ENCODE measurements at places on chromosomes 1 and 21.
A peak's percentile ranks its signal among the peaks of the same experiment; 100 is the strongest.

GRCh38 chr1:182833271-182833670 lies 5.9 kb upstream of the DHX9 start:
- DNase-seq, result no peak

- no peak for DNase-seq
These were observed 5.5 kb downstream of the RER1 start for GRCh38 chr1:2397007-2397679.

DNA sequence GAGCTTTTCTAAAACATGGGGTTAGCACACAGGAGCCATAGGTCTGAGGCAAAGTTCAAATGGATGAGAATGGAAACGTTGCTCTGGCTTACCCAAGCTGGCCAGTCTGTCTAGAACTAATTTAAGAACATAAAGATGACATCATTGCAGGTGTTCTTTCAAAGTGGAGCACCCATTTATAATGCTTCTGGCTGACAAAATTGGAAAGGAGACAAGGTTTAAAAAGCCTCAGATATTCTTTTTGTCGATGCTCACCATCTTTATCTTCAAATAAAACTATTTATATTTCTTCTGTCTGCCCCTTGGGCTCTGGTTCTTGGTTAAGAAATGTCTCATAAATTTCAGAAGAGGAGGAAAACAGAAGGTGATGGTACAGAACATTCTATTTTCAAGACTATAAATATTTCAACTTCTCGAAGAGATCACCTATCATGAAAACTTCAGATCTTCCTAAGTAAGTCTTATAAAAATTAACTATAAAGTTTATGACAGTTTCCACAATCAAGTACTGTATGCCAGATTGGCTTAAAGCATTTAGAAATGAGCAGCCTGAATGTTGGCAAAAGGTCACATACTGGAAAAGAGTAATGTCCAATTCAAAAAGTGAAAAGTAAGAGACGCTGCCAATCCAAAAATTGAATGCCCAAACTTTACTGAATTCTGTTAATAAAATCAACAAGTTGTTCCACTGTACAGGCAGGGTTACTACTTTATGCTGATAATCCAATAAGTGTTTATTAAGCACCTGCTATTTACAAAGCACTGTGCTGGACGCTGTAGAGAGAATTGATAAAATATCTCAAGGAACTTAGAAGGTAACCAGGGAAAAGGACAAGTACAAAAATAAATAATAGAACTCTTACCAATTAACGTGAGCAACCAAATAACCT lies 92.0 kb downstream of the ETS2 start:
- DNase-seq, result peak; percentile 59

GRCh38 chr1:159957824-159958268 lies 3.8 kb upstream of the SLAMF9 start:
- no peak for DNase-seq

- no peak for DNase-seq
These were observed 55.6 kb downstream of the PEX14 start for GRCh38 chr1:10530281-10530740.

DNA sequence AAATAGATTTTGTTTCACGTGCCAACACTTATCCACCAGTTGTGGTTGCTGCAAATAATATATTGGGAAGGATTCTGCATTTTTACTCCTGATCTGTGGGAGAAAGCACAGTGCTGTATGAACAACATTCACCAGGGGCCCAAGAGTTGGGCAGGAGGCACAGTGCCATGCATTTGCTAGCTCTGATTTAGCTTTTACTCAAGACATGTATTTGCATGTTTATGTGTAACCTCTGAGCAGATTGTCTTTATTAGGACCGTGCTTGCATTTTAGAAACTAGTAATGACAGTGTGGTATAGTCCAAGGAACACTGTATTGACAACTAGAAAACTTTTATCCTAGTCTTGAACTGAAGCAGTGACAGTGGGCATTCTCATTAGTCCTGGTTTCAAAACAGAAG lies 133.9 kb upstream of the B3GALT2 start:
- no peak for DNase-seq

DNA sequence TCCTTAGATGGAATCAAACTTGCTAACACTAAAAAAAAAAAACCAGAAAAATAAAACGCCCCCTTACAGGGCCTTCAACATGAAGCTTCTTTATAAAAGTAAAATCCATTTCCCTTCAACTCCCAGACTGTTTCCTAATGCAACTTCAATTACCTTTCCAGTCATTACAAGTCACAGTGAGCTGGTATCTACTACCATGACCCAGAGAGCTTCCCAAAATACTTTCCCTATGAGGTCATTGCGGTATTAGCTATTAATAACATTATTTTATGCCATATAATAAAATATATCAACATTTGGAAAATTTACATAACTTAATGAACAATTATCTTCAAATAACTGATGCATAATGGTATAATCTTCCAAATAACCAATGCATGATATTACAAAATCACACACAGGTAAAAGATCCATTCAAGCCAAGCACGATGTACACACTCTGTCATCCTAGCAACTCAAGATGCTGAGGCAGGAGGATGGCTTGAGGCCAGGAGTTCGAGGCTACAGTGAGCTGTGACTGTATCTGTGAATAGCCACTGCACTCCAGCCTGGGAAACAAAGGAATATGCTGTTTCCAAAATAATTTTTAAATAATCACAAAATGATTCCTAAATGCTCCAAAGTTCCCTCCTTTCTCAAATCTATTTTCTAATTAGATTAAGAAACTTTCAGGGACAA lies 24.1 kb downstream of the EIF4G3 start:
- DNase-seq, result no peak

- no peak for DNase-seq
These were observed 92.3 kb downstream of the COQ8A start for GRCh38 chr1:227032396-227032795.

GRCh38 chr1:197671140-197671539 lies 104.1 kb downstream of the DENND1B start:
- DNase-seq, result no peak

GRCh38 chr1:58908561-58909560 lies 125.0 kb upstream of the JUN start:
- DNase-seq, result no peak

- DNase-seq, result no peak
These were observed 19.2 kb downstream of the RD3 start for GRCh38 chr1:211472724-211473123.

GRCh38 chr1:77230051-77230450 lies 10.8 kb upstream of the PIGK start:
- DNase-seq, result no peak

GRCh38 chr1:212256369-212256768 lies 28.8 kb upstream of the PPP2R5A start:
- DNase-seq, result no peak

GRCh38 chr1:58718435-58718834 lies 18.6 kb upstream of the MYSM1 start:
- DNase-seq, result no peak

DNA sequence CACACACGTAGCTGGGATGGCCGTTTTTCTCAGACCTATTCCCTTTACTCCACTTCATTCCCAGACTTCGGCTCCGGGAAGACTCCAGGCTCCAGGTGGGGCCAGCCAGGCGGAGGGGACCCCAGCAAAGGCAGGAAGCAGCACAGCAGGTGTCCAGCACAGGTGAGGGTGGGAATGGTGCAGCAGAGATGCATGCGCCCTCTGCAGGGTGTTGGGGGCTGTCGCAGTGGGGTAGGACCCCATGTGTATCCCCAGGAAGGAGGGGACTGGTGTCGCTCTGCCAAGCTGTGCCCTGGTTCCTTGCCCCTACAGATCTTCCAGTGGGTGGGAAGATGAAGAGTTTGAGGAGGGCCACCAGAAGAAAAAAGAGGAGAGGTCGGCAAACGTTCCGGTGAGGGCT lies 5.3 kb downstream of the TTC24 start:
- DNase-seq, result no peak

DNA sequence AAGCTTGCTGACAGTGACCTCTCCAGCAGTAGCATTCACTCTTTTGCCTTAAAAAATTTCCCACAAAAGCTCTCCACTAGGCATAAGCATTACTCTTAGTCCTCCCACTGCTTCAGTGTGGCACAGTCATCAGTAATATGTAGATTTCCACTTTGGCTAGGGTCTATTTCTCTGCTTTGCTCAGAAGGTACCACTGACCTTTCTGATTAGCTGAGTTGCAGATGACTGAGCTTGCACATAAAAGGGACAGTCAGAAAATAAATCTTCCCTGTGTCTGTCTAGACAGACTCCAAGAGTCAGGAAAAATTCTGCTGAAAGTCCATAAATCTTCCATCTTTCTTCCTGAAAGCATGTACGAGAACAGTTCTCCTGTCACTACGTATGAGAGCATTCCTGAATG lies 56.6 kb upstream of the APP start:
- DNase-seq, result no peak

DNA sequence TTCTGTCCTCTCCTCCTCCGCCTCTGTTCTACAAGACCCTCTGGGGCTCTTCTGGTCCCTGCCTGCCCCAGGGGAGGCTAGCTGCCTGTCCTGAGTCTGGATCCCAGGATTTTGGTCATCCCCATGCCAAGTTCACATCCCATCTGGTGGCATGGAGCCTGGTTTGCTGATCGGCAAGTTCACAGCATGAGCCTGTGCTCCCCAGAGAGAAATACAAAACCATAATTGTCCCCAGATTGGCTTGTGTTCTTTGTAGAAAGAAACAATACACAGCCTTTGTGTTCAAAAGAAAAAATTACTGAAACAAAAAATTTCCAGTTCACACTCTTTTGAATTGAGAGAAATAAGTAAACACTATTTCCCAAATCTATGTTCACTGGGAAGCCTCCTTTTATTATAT lies 149.4 kb upstream of the ZC3H12A start:
- peak; percentile 17 for DNase-seq

GRCh38 chr1:203364094-203364801 lies 13.3 kb upstream of the FMOD start:
- no peak for DNase-seq

- no peak for DNase-seq
These were observed 1.8 kb upstream of the SERBP1 start for GRCh38 chr1:67431869-67432578.

GRCh38 chr21:30463713-30464112 lies 16.5 kb downstream of the KRTAP19-1 start:
- DNase-seq, result no peak
